ENCODE measurements at places on chromosomes 5 and 9.

DNA sequence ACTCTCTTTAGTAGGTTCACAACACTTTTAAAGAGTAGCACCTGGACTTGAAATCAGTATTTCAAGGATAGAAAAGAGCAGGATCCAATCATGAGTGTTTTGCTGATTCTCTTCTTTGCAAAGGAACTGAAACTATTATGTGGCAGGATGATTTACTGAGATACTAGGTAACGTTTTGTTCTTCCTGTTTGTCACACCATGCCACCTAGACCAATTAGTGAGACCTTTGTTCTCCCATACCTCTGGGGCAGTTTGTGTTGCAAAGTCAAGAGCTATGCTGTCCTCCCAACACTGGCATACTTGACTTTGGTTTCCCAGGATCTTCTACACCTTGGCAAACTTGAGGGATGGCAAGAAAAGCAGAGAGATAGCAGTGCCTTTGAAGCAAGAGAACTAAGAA is 43.4 kb downstream of the PPP1R2B start:
- DNase-seq, result no peak

GRCh38 chr5:72644296-72644695 is 137.1 kb upstream of the ZNF366 start:
- DNase-seq, result no peak

DNA sequence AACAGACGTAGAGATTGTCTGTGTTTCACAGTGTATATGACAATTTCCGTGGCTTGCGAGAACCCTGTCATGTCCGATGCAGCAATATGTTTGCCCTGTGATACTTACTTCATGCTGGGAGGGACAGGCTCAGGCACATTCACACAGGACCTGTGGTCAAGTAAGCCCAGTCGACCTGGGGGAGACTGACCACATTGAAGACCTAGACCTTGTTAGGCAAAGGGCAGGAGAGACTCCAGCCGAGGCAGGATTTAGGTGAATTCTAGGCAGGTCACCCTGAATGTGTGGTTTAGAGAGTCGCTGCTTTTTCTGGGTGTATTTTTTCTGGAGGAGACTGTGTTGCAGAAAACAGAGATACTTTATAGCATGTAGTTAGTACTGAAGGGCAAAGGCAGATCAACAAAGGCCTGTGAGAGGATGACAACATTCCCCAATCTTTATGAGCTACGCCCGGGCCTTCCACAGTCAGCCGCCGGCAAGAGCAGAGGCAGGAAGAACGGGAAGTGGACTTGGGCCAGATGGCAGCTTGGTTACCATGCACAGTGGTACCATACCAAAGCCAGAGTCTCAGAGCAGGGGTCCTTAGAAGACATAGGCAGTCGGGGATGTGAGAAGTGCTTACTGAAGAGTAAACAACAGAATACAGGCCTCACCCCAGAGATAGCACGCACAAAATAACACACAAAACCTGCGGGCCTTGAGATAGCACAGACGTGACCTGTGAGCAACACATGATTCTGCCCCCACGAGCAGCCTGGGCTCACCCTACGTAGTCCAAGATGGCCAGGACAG is 220.7 kb downstream of the CACNA1B start:
- no peak for DNase-seq

DNA sequence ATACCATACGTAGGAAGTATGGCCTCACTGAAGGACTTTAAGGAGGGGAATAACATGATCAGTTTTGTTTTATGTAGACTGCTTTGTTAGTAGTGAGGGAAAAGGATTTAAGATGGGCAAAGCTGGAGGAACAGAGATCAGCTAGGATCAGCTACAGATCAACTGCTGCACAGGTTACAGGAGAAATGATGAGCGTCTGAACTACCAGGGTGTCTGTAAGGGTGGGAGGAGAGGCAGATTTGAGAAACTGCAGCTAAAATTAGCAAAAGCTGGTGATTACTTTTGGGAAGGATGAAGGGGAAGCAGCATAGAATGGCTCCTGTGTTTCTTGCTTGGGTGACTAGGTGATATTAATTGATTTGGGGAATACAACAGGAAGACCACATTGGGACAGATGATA is 39.3 kb downstream of the VCP start:
- no peak for DNase-seq

DNA sequence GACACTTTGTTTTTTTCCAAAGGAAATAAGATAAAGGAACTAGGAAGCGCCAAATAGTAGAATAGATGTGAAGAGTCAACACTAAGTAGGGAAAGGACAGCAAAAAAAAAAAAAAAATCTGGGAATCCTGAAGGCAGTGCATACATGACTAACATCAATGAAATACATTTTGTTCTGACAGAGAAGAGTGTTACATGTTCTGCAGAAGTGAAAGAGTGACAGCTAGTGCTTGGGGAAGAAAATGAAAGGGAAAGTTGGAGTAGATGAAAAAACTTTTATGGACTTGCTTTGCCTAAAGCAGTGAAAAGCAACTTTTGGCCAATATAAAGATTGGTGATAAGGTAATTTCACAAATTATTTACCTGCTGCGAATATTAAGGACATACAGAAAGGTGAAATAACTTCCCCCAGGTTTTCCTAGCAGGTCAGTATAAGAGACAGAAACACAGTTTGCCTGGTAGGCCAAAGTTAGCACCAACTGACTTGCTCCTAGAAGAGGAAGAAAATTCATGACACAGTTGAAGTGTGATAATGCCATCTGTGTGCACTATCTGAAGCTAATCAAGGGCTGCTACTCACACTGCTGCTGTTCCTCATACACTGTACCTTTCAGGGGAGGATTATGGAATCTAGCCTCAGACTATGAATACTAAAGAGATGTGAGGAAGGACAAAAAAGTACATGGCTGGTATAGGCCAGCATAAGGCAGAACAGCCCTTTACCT is 38.6 kb downstream of the RANBP6 start:
- no peak for DNase-seq

DNA sequence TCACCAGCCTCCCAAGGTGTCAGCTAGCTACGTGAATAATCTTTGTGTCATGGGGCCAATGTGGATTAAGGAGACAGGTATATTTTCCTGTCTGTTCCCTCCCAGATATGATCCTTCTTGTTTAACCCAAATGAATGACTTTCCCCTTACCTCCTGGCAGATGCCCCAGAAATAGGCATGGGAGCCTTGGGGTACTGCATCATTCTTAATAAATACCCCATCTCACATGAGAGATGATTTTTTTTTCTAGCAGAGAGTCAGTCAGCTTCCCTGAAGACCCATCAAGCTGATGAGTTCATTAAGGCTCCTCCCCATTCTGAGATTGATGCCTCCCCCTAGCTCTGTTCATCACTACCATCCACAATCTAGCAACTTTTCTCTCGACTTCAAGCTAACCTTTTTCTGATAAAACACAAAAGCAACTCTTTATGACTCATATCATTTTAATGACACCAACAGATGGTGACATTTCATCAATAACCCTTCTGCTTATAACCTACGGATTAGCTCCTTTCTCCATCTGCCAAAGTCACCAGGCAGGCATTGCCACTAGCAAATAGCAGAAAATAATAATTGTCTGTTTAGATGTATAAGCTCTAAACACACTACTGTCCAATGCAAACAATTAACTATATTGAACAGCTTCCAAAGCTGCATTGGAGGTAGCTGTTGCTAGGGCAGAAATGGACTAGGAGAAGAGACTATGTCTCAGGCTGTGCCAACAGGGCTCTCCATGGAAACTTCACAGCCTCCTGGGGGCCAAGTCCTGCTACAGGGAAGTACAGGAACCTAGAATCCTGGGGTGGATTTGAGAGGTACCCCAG is 143.7 kb downstream of the ACER2 start:
- DNase-seq, result no peak

GRCh38 chr9:86303316-86303975 is 21.1 kb upstream of the ISCA1 start:
- peak; percentile 43 for DNase-seq

GRCh38 chr5:6260846-6261245 is 117.5 kb downstream of the MED10 start:
- DNase-seq, result no peak

- no peak for DNase-seq
These were observed 7.4 kb upstream of the PPP3R2 start for GRCh38 chr9:101601904-101602765.

GRCh38 chr5:132895719-132896305 is 22.3 kb downstream of the LEAP2 start:
- DNase-seq, result no peak

GRCh38 chr9:123338710-123339665 is 17.0 kb upstream of the CRB2 start:
- DNase-seq, result peak; percentile 29

DNA sequence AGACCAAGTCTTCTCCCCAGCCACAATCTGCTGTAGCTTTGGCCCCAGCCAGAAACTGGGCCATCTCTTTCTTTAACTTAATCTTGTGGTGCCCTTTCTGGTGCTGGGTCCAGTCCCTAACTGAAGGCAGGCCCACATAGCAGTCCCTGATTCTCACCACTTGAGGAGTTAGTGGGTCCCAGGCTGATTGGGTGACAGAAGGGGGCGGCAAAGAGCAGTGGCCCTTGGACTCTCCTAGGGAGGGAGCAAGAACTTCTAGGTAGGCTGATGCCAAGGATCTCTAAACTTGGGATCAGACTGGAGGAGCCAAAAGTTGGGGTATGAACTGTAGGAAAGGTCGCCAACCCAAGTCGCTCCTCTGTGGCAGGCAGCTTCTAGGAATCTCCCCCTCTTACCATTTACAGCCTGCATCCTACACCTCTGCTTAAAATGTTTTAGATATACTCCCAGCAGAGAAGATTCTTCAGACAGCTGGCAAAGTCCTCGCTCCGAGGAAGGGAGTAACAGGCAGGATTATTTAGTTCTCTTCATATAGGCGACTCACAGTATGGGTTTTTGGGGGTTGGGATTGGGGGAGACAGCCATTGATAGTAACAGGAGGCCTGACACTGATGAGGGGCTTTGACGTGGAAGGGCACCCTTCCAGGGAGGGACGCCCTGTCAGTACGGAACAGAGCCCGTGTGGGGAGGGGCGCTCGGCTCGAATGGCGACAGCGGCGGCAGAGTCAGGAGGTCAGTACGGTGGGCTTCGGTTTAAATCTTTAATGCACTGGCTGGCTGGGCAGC is 2.0 kb upstream of the CCL27 start:
- DNase-seq, result peak; percentile 51

GRCh38 chr9:35562895-35563780 is 41.9 kb upstream of the TESK1 start:
- no peak for DNase-seq

DNA sequence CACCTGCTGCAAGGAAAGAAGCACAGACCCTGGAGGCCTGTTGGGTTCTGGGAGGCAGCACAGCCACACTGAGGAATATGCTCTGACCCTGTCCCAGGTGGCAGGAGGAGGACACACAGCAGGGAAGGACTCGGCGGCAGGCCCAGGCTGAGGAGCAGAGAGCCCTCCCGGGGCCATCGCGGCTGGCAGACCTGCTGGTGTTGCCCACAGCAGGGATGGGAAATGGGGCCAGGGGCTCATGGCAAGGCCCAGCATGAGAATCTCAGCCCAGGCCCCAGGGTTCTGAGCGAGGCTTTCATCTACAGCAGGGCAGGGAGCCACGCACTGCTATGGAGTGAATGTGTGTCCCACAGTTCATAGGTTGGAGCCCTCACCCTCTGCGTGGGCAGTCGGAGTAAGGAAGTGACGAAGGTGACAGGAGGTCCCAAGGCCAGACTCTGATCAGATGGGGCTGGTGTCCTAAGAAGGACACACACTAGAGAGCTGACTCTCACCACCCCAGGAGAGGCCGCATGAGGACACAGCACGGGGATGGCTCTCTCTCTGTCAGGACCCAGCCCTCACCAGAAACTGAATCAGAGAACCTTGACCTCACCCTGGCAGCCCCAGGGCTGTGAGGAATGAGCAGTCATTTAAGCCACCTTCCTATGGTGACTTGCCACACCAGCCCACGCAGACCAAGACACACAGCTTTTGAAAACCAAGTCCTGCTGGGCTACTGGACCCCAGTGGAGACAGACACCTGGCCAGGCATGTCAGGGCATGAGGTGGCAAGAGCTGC is 10.3 kb upstream of the GPSM1 start:
- DNase-seq, result no peak

GRCh38 chr5:151895660-151896030 is 29.0 kb downstream of the GLRA1 start:
- DNase-seq, result no peak

GRCh38 chr5:173327948-173328843 is at the start of gene STC2:
TSS of gene STC2 (minus strand) at chr5:173328414. CDS start at chr5:173328193, 221 bp downstream.
- no peak for DNase-seq

- no peak for DNase-seq
These were observed 101.3 kb downstream of the NNT start for GRCh38 chr5:43704243-43704642.

DNA sequence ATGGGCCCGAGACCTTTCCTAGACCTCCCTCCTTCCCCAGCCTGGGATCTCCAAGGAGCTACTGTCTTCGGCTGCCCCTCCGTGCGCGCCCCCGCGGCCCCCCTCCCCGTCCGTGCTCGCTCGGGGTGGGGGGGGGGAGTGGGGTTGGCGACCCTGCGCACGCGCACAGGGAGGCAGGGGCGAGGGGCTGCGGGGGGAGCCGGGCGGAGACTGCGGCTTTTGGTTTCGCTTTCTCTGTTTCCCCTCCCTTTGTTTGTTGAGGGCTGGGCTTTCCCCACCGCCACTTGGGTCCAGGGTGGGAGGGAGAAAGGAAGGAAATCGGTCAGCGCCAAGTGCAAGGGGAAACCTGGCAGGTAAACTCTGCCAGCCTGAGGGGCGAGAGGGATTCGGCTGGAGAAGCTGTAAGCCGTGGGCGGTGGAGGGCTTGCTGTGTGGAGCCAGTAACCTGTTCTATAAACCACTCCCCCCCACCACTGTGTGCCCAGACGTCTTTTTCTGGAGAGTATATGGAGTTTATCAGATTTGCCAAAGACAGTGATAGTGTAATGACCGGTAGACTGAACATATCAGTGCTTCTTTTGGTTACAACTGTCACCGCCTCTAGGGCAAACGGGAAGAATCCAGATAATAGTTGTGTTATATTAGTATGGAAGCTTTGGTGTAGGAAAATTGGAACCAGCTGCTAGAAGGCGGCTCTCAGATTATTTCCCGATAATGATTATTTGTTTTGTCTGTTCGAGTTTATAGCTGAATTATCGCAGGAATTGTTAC is 684 bp downstream of the DNAJA1 start:
- DNase-seq, result peak; percentile 62

- no peak for DNase-seq
These were observed 128.0 kb upstream of the GABRP start for GRCh38 chr5:170655476-170655875.

DNA sequence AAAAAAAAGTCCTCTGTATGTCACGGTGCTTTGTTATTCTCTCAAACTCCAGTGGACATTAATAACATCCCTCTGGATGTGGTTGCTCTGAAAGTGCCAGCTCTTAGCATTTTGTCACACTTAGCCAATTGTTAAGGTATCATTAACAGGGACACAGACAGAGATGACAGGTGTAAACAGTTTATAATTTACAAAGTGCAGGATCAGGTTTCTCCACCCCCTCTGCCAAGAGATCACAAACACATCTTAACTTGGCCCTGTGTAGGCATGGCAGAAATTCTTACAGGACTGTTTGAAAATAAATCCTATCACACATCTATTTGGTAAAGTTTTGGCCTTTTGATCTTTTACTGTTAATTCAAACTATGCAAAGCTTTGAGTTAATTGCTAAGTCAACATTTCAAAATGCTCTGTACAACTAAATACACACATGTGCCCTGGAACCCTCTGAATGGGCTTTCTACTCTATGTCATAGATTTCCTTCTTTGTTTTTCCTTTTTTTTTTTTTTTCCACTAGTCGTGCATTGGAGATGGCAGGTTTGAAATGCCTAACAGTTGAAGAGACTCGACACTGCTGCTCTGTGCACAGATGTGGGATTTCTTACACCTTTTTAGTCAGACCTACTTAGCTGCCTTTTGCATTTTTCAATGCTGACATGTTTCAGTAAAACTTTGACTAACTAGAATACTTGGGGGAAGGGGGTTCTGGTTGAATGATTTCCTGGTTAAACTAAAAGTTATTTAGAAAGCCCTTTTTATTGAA is 41.7 kb downstream of the SEMA6A start:
- no peak for DNase-seq

- no peak for DNase-seq
These were observed 53.8 kb upstream of the RAD23B start for GRCh38 chr9:107229241-107229741.
